ENCODE measurements at places on chromosomes 12 and 14. TPM values are rescaled to one million over a fixed set of nuclear protein-coding genes. Genes with fewer than 3 reads are reported as not detected.

The REM2 gene
- 0.13 TPM for total RNA-seq

- no peak for DNase-seq
Observed at GRCh38 chr12:104888481-104888880, 69.6 kb downstream of the SLC41A2 start.

DNA sequence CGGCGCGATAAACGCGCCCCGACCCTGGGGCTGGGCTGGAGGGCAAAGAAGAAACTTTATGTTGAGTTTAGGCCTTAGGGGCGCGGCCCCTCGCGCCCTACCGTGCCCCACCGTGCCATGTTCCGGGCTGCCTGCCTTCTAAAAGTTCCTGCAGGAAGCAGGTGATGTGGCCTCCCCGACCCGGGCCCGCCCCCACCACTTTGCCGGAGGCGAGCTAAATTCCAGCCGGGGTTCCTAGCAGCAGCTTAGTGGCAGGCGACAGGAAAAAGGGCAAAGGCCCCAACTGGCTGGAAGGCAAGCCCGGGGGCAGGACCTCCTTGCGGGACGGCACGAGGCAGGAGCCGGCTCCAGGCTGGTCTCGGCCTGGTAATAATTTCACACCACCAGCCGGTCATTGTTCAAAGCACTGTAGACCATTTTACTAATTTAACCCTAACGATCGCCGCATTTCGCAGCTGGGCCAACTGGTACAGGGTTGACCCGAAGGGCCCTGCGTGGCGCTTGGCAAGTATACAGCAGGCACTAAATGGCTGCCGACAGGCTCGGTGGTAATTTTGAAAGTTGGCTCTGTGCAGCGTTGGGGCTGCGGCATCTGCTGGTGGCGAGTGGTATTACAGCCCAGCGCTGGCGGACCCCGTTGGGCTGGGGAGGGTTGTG is 895 bp upstream of the CCDC88C start:
- DNase-seq: peak; percentile 77

The COCH gene
- 0.33 TPM for total RNA-seq

- DNase-seq: no peak
Observed at GRCh38 chr12:62722971-62723680, 211.8 kb downstream of the PPM1H start.

DNA sequence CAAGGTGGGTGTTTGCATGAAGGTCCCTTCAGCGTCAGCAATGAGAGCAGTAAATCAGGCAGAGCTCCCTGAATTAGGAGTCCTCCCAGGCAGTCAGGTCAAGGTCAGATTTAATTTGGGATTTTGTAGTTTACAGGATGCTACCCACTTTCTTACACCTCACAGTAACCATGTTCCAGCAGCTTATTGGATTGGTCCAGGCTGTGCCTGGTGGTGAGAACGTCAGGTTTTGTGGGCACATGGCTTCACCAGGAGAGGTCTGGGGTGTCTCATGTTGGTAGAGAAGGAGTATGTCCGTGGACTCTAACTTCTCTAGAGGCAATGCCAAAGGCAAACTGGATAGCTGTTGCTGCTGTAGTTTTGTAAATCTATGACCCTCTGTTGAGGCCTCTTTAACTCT is 158.3 kb downstream of the CACNA1C start:
- DNase-seq: no peak

The C14orf132 gene
- 4.7 TPM for total RNA-seq

The VWF gene
- total RNA-seq: 6.4 TPM

DNA sequence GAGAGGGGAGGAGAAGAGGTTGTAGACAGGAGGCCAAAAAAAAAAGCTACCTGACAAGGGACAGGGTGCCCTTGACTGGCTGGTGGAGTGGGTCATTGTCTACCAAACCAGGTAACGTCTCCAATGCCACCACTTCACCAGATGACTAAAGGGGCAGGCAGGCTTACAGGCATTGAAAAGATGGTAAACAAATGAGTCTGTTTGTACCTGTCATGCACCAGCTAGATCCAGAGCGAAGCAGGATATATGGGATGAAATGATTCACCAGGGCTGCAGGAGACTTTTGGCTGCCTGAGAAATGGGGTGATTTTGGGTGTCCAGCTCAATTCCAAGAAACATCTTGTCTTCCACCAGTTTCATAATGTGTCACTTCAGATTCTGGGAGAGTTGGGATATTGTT is 4.0 kb downstream of the C12orf54 start:
- no peak for DNase-seq

DNA sequence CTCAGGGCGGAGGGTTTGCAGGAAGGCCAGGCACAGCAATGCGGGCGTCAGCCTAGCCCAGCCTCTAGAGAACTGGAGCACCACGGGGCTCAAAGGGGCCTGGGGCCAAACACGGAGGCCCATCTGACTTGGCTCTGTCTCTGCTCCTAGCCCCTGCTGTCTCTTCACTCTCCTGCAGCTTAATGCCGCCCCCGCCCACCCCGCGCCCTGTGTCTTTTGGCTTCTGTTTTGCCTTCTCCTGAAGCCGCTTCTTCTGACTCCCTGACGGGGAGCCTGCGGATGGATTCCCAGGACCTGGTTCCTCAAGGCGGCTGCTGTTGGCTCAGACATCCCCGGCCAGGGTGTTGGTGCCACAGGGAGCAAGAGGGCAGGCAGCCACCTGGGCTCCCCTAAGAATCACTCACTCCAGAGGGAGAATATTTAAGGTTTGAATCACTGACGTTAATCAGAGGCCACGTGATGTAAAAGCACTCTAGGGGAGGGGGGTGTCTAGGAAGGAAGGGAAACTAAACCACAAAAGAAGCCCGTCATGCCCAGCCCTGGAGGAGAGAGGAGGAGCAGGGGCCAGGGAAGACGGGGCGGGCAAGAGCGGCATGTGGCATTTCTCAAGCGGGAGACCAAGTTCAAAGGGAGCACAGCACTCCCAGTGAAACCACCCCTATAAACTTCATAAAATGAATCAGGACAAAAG is 36.9 kb upstream of the PRMT8 start:
- DNase-seq: no peak

- no peak for DNase-seq
Observed at GRCh38 chr12:24228371-24228770, 278.9 kb upstream of the SOX5 start.

DNA sequence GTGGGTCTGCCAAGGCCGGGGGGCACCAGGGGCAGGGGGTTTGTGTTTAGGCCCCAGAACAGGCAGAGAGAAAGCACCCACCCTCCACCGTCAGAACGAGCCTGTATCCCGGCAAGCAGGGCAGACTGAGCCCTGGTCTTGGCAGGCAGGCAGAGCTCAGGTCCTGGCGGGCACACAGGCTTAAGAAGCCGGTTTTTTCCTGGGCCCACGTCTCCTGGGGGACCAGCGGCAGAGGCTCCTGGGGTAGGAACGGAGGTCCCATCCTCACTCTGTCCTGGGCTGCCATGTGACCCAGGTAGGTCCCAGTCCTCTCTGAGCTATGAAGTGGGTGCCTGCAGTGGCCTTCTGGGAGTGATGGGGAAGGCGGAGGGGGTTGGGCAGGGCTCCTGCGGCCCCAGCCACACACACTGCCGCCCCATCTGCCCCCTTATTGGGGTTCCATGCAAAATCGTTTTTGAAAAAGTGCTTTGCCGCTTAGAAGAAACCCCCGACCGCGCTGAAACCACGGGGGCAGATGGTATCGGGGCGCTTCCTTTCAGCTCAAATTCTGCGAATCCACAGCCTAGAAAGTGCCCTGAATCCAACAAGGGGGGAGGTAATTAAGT is 24.2 kb downstream of the SH2B3 start:
- DNase-seq: peak; percentile 51

The CIROP gene
- total RNA-seq: not detected

- DNase-seq: no peak
Observed at GRCh38 chr12:107843351-107844311, 69.1 kb downstream of the ASCL4 start.

DNA sequence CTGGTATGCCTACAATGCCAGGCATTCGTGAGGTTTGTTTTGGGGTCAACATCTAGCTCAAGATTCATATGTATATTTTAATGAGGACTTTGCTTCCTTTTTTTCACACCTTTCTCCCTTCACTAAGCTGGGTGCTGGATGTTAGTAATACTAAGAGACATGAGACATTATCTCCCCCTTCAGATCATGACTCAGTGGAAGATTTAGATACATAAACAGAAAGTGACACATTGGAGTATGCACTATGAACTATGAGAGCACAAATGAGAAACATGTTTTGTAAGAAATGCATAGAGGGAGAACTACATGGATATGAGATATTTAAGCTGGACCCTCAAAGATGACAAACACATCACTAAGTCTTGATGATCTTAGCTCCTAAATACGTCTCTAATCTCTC is 286.3 kb downstream of the RPAP3 start:
- no peak for DNase-seq

The INSM2 gene
- total RNA-seq: not detected

Measured in left lobe of liver (tissue), 2 donors.